Cardiac muscle cell (in vitro differentiated cells and primary cell): ENCODE measurements at places on chromosomes 1 and 21. TPM values are rescaled to one million over a fixed set of nuclear protein-coding genes. Genes with fewer than 3 reads are reported as not detected.
A peak's percentile ranks its signal among the peaks of the same experiment; 100 is the strongest.

The LHX8 gene
- 0.18 and 0.35 TPM in 2 replicates for total RNA-seq

GRCh38 chr1:31198600-31198999 lies 41.1 kb downstream of the NKAIN1 start:
- no peak for DNase-seq

The DYNLT5 gene
- total RNA-seq, result 13.2 and 28.6 TPM in 2 replicates

- DNase-seq, result no peak
Observed at GRCh38 chr1:15224974-15225373, 22.0 kb upstream of the FHAD1 start.

- no peak for DNase-seq
Observed at GRCh38 chr1:104266612-104267011, 516.9 kb downstream of the AMY1C start.

GRCh38 chr1:112510340-112510739 lies 1.6 kb downstream of the WNT2B start:
- DNase-seq, result no peak

- DNase-seq, result no peak
Observed at GRCh38 chr1:119209596-119210295, 69.3 kb upstream of the WARS2 start.

GRCh38 chr1:43206600-43207228 lies 34.6 kb downstream of the CFAP57 start:
- peak; percentile 73 for DNase-seq

DNA sequence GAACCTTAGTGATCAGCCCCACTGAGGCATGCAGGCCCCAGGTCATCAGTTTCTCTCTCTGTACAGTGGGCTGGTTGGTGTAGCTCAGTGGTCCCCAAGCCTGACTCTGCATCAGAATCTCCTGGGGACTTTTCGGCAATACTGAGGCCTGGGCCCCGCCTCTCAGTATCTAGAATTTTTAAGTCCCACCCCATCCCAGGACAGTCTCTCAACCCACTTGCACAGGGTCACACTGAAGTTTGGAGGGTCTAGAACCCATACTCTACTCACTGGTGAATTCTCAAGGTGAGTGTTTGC lies 216.4 kb downstream of the MATN1 start:
- no peak for DNase-seq

The FGGY gene
- 5.6 and 14.5 TPM in 2 replicates for total RNA-seq

The FHAD1 gene
- total RNA-seq, result 0.53 and 0.74 TPM in 2 replicates

The ESPN gene
- 9.7 and 18.1 TPM in 2 replicates for total RNA-seq

The ZBED6 gene
- 6.3 and 8.6 TPM in 2 replicates for total RNA-seq

- DNase-seq, result no peak
Observed at GRCh38 chr1:205456383-205456867, 580 bp upstream of the BLACAT1 start.

- no peak for DNase-seq
Observed at GRCh38 chr1:33237579-33237978, 18.7 kb upstream of the ZNF362 start.

DNA sequence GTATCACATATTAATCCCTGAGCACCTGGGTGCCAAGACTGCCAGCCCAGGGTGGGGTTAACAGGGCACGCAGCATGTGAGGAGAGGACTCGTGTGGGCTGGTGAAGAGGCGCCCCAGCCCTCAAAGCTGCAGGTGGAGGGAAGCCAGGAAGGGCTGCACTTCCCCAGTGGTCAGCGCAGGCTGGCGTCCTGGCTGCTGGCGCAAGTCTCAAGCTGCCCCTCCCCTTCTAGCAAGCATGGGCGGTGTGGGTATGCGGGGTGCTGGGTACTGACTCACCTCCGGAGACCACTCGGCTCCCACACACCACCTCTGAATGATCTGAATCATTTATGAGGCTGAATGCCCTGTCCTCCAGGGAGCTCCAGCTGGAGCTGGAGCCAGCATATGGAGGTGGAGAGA lies 44.0 kb downstream of the EIF2D start:
- no peak for DNase-seq

DNA sequence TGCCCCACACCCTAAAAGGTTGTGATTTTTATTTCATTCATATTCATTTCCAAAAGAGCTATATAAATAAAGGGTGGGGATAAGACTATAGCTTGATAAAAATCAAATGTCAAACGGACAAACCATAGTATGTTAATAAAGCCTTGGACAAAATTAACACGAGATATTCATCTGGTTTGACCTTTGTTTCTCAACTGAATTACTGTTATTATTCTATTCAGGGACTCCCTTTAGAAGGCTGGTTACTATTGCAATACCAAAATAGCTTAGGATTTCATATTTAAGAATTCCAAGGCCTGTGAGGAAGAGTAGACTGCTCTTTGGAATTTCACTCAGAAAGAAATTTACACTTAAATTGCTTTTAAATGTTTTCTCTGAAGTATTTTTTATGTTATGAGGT lies 10.2 kb upstream of the PALMD start:
- no peak for DNase-seq

GRCh38 chr1:202013603-202014002 lies 3.2 kb downstream of the ELF3 start:
- DNase-seq, result no peak

GRCh38 chr1:223076362-223076761 lies 66.7 kb downstream of the TLR5 start:
- peak; percentile 22 for DNase-seq

- no peak for DNase-seq
Observed at GRCh38 chr1:17447501-17447992, 8.1 kb upstream of the RCC2 start.

DNA sequence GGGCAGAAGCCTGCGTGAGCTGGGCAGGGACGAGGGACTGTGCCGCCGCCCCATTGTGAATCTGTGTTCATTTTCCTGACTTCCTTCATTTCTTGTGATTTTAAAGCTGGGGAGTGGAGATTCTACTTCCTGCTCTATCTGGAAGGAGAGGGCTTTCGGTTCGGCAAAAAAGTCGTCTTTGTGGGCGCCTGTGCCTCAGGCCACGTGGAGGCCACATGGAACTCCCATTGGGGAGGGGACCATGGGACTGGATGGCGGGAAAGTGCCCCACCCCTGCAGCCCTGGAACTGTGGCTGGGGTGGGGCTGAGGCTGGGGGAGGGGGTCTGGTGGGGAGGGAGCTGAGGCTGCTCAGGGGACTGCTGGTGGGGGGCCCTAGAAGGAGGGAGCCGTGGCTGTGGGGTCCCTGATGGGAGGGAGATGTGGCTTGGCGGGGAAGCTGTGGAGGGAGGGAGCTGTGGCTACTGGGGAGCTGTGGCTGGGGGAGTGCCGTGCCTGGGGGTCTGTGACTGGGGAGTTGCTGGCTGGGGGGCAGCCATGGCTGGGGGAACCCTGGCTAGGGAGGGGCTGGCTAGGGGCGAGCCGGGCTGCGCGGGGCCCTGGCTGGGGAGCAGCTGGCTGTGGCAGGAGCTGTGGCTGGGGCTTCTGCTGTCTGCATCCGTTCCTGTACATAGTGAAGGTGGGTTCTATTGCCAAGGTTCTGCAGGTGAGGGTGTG lies 31.5 kb downstream of the COL18A1 start:
- no peak for DNase-seq

GRCh38 chr1:201266774-201267173 lies 16.5 kb upstream of the PKP1 start:
- DNase-seq, result no peak

The SPRR2G gene
- total RNA-seq, result not detected in 2 replicates

The INAVA gene
- 4.9 and 37.8 TPM in 2 replicates for total RNA-seq

The PADI6 gene
- total RNA-seq, result not detected in 2 replicates

- no peak for DNase-seq
Observed at GRCh38 chr1:223402790-223403142, 9.6 kb downstream of the CCDC185 start.

The ADGRL4 gene
- total RNA-seq, result 0.07 and 0.12 TPM in 2 replicates

DNA sequence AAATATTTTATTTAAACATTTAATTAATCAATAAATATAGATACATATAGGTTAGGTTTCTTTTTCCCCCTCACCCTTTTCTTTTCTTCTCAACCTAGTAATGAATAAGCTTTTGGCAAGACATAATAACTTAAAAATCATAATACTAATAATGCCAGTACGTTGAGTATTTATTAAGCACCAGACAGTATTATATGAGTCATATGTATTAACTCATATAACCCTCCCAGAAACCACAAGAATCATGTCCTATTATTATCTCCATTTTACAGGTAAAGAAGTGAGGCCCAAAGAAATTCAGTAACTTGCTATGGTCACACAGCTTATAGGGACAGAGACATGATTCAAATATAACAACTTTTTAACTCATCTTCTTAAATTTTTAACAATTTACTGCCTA lies 834.5 kb upstream of the ADGRL2 start:
- DNase-seq, result no peak

The SLC1A7 gene
- total RNA-seq, result not detected in 2 replicates

DNA sequence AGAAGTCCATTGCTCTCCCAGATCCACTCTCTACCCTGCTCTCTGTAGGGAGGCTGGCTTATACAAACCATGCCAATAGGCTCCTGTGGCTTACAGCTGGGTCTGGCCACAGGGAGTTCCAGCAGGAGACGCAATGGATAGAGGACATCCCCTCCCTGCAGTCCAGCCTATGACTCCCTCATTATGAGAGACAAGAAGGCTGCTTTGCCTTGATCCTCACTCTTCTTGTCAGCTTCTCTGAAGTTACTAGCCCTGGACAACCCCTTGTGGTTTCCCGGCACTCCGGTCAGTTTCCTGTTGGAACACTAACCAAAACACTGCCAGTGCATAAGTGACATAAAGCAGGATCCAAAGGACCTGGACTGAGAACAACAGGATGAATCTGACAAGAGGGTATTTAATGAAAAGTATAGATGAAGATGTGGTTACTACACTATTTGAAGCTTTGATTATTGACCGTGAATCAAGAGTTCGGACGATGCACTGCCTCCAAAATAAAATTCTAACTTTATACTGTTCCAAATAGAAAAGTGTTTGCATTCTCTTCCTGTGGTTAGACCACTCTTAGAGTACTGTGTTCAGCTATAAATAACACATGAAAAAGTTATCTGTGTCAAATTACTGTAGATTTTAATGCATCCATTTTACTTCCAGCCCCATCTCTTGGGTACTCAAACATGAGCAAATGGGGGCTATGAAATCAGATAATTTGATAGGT lies 32.7 kb upstream of the ZNF326 start:
- peak; percentile 64 for DNase-seq

DNA sequence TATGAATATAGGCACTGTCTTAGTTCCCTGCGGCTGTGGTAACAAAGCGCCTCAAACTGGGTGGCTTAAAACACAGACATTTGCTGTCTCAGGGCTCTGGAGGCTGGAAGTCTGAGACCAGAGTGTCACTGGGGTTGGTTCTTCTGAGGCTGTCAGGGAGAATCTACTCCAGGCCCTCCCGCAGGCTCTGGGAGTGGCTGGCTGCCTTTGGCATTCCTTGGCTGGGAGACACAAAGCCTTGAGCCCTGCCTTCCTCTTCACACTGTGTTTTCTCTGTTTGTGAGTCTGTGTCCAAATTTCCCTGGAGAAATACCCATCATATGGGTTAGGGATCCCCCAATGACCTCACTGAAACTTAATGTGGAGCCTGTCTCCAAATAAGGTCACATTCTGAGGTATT lies 38.5 kb downstream of the B3GALT5 start:
- DNase-seq, result no peak

GRCh38 chr1:223712850-223713474 lies 623 bp downstream of the CAPN2 start:
- DNase-seq, result no peak

DNA sequence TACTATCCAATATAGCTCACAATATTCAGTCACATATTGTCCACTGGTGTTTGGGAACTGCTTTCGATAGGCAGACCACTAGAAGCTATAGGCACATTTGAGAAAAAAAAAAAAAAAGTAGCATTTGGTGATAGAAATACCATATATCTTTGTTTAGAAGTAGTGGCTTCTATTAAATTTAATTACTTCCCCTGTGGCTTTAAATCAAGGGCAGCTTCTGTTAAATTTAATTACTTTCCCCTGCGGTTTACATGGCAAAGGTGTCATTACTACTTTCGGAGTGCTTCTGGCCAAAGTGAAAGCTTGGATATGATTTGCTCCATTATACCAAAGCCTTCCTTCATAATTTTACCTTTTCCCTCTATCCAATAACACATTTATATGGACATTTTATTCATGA lies 229.9 kb downstream of the TTLL7 start:
- no peak for DNase-seq

The EBNA1BP2 gene
- 48.2 and 62.5 TPM in 2 replicates for total RNA-seq

The SEMA4A gene
- 3.6 and 8.6 TPM in 2 replicates for total RNA-seq

GRCh38 chr1:26003262-26003661 lies 5.4 kb upstream of the PAFAH2 start:
- no peak for DNase-seq

DNA sequence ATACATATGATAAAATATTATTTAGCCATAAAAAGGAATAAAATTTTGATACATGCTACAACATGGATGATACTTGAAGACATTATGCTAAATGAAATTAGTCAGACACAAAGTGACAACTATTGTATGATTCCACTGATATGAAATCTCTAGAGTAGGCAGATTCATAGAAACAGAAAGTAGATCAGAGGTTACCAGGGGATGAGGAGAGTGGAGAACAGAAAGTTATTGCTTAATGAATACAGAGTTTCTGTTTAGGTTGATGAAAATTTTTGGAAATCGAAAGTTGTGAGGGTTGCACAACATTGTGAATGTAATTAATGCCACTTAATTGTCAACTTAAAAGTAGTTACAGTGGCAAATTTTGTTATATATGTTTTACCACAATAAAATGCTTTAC lies 315.7 kb upstream of the USP25 start:
- DNase-seq, result no peak

DNA sequence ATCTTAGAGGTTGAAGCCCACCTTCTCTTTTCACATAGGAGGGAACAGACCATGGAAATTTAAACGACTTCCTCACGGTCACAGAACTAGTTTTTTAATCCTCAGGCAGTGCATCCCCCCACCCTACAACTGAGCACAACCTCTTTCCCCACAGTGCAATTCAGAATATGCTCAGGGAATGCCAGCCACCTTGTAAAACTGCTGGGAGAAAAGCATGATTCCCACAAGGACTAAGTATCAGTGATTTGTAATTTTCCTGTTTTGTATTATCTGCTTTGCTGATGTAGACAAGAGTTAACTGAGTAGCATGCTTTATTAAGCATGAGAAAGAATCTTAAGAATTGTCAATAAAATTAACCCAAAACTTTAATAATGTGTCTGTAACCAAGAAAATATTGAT lies 23.8 kb downstream of the TMEM50A start:
- DNase-seq, result no peak

- DNase-seq, result no peak
Observed at GRCh38 chr1:177809819-177810218, 160.0 kb downstream of the SEC16B start.

DNA sequence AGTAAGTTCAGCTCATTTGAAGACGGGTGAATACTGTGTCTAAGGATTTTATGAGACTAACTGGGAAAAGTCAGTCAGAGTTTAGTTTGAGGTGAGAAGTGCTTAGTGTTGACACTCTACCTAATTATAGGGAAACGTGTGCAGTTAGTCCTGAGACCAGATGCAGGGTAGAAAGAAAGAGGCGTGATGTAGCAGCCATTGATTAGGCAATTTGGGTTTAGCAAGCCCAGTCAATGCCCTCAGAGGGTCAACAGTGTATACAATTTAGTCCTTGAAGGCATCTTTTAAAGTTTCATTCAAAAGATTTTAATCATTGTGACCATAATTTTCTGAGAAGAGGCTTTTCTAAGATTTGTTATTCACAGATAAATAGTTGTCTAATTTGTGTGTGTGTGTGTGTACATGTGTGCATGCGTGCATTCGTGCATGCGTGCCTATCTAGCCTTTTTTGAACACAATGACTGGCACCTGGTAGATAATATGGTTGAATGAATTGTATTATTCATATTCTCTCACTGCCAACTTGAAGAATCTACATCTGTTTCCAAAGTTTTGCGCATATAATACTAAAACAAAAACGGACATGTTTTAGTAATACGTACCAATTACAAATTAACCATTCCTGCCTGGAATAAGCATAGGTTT lies 332.9 kb downstream of the SRGAP2C start:
- DNase-seq, result no peak

The SAMD13 gene
- 1.7 and 2.5 TPM in 2 replicates for total RNA-seq
